GM06990 (cell line): ENCODE measurements at places on chromosomes 12 and 14.

DNA sequence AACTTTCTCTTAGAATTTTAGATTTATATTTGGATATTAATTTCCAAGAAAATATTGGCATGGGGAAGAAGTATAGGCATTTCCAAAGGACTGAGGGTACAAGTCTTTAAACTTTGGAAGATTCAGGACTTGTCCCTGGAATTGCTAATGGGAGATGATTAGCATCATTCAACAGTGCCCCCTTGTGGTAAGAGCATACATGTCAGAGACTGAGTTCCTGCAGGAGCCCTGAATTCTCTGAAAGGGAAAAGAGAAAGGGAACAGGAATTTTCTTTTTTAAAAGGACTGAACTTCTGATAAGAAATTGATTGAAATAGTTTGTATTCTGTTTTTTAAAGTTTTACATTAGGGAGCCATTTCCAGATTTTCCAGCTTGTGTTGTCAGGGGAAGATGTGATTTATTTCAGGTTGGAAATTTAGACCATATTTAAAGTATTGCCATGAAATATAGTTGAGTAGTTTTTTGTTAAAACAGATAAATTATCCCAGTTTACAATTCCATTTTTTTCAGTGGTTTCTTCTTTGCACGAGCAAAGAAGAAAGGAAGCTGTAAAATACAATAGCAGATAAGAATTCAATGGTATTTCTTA, 44.0 kb upstream of the REP15 start:
- DNase-seq, result no peak

DNA sequence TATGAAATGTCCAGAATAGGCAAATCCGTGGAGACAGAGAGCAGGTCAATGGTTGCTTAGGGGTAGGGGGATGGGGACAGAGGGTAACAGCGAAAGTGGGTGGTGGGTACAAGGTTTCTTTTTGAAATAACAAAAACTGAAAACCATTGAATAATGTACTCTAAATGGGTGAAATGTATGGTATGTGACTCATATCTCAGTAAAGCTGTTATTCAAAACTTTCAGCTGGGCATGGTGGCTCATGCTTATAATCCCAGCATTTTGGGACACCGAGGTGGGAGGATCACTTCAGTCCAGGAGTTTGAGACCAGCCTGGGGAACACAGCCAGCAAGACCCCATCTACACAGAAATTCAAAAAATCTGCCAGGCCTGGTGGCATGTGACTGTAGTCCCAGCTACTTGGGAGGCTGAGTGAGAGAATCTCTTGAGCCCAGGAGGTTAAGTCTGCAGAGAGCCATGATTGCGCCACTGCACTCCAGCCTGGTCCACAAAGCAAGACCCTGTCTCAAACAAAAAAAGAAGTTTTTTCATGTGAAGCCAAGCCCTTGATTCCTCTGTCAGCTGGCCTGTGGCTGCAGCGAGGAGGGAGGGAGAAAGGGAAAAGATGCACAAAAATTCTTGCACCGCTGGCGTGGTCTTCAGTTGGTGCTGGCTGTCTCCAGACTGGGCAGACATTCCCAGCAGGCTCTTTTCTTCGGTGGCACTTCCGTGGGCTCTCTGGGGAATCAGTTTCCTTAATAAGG, 248.2 kb downstream of the SLC41A2 start:
- no peak for DNase-seq

- no peak for DNase-seq
These were observed 87.9 kb upstream of the FLRT2 start for GRCh38 chr14:85441909-85442643.

DNA sequence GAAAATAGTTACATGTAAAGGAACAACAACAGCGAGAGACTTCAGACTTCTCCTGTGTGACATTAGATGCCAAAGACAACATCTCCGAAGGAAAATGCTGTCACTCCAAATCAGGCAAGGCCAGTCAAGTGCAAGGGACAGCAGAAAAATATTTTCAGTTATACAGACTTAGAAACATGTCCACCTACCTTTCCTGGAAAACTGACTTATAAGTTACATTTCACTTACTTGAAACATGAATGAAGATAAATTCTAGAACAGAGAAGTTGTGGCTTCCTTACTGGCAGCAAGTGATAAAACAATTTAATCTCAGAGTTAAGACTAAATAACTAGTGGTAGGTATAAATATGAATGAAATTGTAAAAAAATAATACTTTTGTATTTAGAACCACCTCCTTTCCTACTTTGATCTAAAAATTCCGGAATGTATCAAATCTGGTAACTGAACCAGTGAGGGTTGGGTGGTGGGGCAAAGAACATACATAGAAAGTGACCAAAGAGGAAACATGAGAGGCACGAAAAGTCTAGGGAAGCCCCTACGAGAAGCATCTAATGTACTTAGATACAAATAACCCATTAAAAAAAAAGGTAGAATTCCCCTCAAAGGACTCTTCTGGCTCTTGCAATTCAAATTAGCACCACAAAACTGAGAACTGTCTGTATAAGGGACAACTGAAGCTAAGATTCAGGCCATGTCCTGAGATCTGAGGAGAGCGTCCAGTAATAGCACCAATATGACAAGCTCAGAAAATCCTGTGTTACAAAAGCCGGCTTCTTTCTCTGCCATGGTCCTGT, 21.2 kb downstream of the MTHFD1 start:
- DNase-seq, result peak; percentile 19

DNA sequence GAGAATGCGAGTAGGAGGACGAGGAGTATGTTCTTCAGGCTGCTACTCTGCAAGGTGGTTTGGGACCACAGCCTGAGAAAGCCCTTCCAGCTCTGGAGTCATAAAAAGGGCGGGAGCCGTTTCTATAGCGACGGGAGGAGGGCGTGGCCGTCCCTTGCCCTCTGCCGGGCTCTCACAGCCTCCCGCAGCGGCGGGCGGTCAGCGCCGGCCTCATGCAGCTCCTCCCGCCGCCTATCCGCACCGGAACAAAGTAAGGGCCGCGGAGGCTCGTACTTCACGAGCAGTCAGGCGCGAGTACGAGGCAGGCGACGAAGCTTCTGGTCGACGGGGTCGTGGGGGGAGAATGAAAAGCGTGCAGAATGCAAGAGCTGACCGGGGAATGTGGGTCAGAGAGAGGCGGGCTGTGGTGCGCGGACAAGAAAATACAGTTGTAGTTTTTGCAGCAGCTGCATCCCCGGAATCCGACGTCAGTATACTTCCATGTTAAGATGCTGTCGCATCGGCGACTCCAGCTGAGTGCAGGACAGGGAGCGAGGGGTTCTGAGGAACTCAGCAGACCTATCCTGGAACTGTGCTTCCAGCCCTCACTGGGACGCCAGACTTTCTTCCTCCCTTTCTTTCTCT, at the start of gene DYRK4:
DYRK4 (plus strand) TSS at position 175 of the 624 bp plus-strand sequence; CDS start at position 213, 38 bp downstream.
- DNase-seq, result no peak

DNA sequence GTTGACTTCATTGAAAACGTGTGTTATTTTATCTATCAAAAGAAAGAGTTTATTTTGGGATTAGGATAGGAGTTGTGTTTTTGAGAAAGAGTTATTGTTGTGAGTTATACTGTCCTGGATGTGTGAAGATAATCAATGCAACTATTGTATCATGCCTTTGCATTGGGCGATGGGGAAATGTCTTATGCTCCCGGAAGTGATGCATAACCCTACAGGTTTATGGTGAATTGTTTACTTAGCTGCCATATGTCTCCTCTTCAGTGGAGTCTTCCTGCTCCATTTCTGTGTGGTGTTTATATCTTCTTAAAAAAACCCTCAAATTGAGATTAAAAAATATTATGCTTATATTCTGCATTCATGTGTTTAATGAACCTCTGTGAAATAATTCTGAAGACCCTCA, 6.5 kb downstream of the PDE3A start:
- no peak for DNase-seq

- no peak for DNase-seq
These were observed 185.2 kb downstream of the ACSS3 start for GRCh38 chr12:81263072-81263471.

- DNase-seq, result no peak
These were observed 751.5 kb upstream of the ALG10B start for GRCh38 chr12:37565112-37565511.

DNA sequence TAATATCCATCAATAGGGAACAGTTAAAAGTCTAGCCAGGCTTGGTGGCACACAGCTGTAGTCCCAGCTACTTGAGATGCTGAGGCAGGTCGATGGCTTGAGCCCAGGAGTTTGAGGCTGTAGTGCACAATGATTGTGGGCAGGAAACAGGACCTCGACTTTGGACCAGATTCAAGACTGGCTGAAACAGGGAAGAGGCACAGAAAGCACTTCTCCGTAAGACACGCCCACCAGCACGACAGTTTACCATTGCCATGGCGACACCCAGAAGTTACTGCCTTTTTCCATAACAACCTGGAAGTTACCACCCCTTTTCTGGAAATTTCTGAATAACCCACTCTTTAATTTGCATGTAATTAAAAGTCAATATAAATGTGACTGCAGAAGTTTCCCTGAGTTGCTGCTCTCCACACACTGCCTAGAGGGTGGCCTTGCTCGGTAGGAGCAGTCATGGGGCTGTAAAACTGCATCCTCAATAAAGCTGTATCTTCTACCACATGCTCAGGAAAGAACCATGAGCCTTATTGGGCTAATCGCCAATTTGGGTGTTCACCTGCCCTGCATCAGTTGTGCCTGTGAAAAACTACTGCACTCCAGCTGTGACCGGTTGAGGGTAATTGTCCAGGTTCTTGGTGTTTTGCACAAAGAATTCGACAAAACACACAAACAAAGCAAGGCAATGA, 4.6 kb upstream of the LRRC23 start:
- no peak for DNase-seq

- no peak for DNase-seq
These were observed 13.0 kb upstream of the ITPR2 start for GRCh38 chr12:26845984-26846383.

GRCh38 chr12:26341491-26341890, 146.1 kb downstream of the SSPN start:
- DNase-seq, result no peak

- no peak for DNase-seq
These were observed 33.7 kb upstream of the SGPP1 start for GRCh38 chr14:63761351-63762117.

DNA sequence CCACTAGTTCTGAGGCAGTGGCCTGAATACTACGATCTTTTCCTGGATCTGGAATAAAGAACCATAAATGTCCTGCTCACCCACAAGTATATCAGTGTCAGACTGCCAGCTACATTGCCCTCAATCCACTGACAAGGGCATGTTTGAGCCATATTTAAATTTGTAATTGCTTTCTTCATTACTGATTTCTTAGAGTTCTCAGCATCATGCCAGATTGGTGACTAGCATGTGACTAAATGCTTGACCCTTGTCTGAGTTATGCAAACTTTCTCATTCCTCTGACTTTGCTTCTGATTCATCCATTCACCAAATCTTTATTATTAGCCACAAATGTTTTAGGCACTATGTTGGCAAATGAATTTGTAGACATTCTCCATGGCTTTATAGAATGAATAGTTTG, 143.6 kb upstream of the SLC16A7 start:
- DNase-seq, result no peak

DNA sequence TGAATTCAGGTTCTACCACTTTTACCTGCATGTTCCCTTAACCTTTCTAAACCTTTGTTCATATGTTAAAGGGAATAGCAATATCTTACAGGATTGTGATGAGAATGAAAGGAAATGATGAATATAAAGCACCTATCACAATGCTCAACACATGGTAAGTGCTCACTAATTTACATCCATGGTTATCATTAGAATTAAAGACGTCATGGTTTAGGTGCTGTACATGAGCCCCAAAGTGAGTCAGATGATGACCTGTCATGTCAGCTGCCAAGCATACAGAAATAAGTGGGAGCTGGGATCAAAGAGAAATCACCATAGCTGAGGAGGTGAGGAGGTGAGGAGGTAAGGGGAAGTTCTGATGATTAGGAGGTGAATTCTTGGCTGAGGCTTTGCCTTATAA, 135.9 kb upstream of the ATP2B1 start:
- DNase-seq, result no peak
